ENCODE measurements at places on chromosomes 2 and 18.

- no peak for DNase-seq
Measured at GRCh38 chr2:218970894-218971293, 11.4 kb downstream of the CDK5R2 start.

DNA sequence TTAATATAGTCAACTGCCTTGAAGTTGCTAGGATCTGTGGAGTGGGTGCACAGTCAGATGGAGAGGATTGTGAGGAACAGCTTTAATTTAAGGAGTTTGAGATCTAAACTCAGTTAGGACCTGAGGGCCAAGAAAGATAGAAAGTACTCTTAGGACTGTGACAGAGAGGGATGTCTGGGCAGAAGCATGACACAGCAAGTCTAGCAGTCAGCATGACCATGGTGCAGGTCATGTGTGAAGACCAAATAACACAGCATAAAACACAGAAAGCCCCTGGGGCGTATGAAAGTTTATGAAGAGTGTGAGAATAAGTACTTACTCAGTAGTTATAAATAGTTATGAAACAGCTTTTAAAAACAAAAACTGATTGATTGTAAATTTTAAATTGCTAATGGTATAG lies 107.2 kb downstream of the GALNT1 start:
- no peak for DNase-seq

GRCh38 chr2:203404996-203405395 lies 76.8 kb downstream of the ABI2 start:
- DNase-seq, result no peak

DNA sequence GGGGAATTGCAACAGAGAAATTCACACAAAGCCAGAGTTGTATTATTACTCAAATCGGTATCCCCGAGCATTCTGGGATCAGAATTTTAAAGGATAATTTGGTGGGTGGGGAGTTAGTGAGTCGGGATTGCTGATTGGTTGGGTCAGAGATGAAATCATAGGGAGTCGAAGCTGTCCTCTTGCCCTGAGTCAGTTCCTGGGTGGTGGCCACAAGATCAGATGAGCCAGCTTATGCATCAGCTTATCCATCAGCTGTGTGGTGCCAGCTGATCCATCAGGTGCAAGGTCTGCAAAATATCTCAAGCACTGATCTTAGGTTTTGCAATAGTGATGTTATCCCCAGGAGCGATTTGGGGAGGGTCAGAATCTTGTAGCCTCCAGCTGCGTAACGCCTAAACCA lies 34.3 kb upstream of the ITM2C start:
- no peak for DNase-seq

DNA sequence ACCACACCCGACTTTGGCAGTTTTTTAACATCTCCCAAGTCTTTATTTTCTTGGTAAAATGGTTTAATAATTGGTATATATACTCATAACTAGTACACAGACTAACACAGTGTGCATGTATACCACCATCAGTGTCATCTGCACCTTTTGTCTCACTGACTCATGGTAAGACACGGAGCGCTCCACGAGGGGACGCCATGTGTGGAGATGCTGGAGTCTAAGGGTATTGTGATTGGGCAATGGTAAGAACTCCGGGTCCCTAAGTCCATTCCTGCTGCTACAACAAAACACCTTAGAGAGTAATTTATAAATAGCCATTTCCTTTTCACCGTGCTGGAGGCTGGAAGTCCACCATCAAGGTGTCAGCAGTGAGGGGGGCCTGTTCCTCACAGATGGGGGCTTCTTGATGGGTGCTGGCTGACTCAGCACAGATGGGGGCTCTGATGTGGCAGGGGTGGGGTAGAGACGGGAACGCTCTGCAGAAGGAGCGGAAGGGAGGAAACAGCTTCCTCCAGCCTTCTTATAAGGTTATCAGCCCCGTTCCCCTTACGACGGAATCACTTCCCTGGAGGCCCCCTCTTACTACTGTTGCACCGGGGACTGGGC lies 42.0 kb upstream of the EDAR start:
- peak; percentile 6 for DNase-seq

DNA sequence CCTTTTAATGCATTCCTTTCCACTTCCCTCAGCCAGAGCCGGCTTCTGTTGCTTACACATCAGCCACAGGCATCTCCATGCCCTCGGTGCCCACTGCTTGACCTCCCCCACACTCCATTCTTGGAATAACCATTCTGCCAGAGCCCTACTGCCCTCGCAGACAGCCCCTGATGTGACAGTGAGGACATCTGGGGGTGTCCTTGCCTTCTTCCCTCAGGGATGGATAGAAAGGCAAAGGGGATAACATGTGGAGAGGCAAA lies 6.4 kb upstream of the NPPC start:
- DNase-seq, result no peak

DNA sequence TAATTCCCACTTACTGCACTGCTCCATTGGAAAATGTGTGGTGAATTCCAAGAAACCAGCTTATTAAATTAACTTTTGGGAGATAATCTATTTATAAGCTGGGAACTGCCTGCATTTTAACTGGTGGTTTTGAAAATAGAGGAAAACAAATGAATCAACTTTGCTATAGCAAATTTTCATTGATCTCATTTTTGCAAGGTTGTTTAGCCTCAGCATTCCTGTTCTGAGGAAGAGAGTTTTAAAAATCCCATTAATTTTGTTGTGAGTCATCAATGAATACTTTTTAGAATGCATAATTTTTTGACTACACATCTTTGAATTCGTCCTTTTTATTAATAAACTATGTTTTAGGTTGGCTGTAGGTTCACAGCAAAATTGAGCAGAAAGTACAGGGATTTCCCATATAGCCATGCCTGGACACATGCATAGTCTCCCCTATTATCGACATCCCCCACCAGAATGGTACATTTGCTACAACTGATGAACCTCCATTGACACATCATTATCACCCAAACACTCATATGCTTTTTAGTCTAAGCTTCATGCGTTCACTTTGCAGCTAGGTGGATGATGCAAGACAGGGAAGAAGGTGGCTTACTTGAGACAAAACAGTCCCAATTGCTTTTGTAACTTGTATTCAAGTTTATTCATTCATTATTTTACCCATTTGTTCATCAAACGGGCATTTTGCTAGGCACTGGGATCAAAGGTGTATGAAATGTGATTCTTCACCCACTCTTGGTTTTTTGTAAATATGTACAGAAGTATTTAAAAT lies 106.9 kb downstream of the ZNF521 start:
- no peak for DNase-seq

- DNase-seq, result no peak
Measured at GRCh38 chr2:207876842-207877535, 107.3 kb upstream of the FZD5 start.

DNA sequence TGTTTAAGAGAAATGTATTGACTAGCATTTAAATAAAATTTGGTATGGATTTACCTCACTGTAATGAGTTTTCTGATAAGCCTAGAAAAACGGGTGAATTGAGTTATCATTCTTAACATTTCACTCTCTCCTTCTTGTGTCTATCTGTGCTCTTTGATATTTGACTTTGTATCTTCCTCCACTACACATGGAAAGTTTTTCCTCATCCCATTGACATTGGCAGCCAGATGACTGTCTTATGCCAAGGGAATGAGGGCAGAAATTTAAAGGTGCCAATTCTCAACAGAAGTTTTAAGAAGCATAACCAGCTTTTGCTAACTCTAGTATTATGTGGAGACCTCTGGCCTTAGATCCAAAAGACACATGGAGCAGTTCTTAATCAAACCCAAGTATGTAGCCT lies 376.6 kb downstream of the DSEL start:
- DNase-seq, result no peak

- no peak for DNase-seq
Measured at GRCh38 chr2:38652431-38653273, 13.3 kb upstream of the GALM start.

DNA sequence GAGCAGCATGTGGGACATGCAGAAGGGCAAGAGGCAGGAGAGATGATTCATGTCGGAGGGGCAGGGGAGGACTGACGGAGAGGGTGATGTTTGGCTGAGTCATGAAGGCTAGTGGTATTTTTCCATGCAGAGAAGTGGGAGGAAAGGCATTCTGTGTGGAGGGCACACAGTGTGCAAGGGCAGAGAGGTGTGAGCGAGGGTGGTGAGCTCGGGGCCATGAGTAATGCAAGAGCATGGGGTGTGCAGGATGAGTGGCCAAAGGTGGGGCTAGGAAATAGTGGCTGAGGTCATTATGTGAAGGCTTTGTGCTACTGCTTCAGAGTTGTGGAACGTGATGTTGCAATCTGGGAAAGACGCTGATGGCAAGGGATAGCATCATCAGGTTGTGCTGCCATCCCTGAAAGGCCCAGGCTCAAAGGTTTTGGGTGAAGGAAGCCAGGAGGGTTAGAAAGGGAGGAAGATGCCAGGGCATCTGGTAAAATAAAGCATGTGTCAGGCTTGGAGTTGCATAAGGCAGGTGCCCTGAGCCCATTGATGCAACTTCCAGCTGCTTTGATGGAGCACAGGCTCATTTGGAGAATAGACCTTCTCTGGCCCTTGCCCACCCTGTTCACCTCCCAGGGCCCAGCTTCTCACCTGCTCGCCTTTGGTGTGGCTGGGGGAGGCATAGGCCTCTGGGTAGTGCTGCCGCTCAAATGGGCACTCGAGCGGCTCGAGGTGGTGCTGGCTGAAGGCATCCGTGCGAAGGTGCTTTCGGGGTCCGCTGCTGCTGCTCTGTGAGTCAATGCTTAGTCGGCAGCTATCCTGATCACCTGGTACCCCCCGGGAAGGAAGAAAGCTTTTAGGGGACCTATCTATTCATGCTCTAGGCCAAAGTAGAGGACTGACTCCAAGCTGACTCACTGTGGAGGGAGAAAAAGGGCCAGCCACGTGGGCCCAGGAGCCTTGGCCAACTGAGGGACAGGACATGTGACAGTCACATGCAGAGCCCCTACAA lies 37.5 kb downstream of the PAX8 start:
- DNase-seq, result no peak

- DNase-seq, result no peak
Measured at GRCh38 chr2:98277162-98277859, 68.9 kb upstream of the CNGA3 start.

GRCh38 chr2:221924576-221924975 lies 352.5 kb upstream of the EPHA4 start:
- DNase-seq, result no peak

DNA sequence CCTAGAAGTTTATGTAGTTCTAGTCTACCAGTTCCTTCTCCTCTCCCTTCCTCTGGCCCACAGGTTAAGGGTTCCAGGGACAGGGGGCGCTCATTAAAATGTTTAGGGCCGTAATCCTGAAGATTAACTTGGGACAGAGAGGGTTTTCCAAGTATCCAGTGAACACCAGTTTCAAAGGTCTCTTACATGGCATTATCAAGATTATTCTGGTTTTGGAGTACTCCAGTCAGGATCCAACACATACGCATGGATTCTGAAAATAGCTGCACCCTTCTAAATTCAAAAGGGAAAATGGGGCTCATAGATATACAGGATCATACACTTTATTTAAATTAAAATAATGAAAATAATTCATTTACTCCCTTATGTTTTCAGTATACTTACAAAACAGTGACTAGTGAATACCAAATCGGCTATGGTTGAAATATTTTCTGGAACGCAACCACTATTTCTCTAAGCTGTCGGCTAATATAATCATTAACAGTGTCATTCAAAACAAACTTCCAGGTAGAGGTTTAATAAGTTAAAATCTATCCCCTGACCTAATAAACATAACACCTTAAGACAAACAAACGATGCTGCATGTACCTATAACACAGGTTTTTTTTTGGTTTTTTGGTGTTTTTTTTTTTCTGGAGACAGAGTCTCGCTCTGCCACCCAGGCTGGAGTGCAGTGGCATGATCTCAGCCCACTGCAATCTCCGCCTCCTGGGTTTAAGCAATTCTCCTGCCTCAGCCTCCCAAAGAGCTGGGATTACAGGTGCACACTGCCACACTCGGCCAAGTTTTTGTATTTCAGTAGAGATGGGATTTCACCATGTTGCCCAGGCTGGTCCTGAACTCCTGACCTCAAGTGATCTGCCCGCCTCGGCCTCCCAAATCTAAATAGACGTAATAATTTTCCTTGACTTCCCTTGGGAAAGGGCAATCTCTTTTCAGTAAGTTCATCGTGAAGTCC lies 44.7 kb downstream of the MGAT4A start:
- no peak for DNase-seq

- DNase-seq, result no peak
Measured at GRCh38 chr2:66543257-66543767, 108.4 kb downstream of the MEIS1 start.

GRCh38 chr2:94861308-94862152 lies 9.7 kb upstream of the TEKT4 start:
- no peak for DNase-seq

- DNase-seq, result no peak
Measured at GRCh38 chr18:48441405-48441881, 32.3 kb upstream of the ZBTB7C start.

- DNase-seq, result no peak
Measured at GRCh38 chr18:43396266-43396665, 119.0 kb upstream of the SYT4 start.

DNA sequence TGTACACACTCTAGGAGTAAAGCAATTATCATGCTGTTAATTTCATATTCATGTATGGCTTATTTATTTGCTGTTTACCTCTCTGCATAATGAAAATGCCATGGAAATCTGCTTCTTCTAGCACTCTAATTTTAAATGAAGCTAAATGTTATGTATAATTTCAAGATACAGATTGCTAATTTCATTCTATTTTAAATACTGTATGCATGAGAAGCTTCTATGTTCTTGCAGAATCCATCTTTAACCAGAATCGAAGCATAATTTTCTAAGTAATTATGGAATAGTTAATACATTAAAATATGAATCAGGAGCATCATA lies 127.2 kb downstream of the UBE2E3 start:
- DNase-seq, result no peak

DNA sequence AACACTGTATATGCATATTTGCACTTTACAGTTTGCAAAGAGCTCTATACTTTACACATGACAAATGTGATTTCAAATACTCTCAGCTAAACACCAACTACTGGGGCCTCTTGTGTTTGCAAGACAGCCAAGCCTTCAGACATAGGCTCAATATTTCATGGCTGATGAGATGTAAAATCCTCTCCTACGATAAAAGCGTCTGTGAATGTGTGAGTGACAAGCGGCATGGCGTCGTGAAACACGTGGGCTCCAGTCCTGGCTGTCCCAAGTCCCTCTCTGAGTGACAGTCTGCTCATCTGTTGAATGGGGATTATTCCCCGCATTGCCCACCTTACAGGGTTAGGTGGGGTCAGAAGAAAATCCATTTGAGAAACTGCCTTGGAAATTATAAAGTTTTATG lies 489.8 kb downstream of the RNF144A start:
- no peak for DNase-seq

DNA sequence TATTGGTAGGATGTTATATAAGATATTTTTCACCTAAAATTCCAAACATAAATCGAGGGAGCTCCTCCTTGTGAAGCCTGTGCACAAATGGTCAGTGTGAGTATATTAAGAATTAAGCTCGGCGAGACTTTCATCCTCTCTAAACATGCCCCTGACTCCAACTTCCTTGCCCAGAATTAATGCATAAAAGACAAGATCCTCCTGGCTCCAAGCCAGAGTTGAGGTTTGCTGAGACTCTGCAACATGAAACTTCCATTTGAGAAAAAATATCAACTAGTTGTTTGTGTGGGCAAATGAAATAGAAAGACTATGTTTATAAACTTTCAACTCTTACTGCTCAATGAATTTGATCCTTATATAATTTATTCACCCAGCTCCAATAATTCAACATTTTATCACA lies 68.1 kb downstream of the CCDC178 start:
- DNase-seq, result no peak
